ENCODE measurements at places on chromosomes 11 and 22. TPM values are rescaled to one million over a fixed set of nuclear protein-coding genes. Genes with fewer than 3 reads are reported as not detected.

OR56A1 gene
- not detected for total RNA-seq

JAM3 gene
- total RNA-seq = 65.1 TPM

GRCh38 chr11:98630736-98631135 lies 390.0 kb upstream of the CNTN5 start:
- H3K27me3 ChIP-seq = no peaks in the 10 kb centered on the region
- H3K36me3 ChIP-seq = no peaks in the 10 kb centered on the region
- no peak overlapping the region for H3K27ac ChIP-seq
- no peak overlapping the region for H3K4me3 ChIP-seq

GRCh38 chr11:110527146-110527545 lies 97.4 kb downstream of the FDX1 start:
- H3K4me3 ChIP-seq = no peak overlapping the region
- peak; percentile 63 for DNase-seq

DNA sequence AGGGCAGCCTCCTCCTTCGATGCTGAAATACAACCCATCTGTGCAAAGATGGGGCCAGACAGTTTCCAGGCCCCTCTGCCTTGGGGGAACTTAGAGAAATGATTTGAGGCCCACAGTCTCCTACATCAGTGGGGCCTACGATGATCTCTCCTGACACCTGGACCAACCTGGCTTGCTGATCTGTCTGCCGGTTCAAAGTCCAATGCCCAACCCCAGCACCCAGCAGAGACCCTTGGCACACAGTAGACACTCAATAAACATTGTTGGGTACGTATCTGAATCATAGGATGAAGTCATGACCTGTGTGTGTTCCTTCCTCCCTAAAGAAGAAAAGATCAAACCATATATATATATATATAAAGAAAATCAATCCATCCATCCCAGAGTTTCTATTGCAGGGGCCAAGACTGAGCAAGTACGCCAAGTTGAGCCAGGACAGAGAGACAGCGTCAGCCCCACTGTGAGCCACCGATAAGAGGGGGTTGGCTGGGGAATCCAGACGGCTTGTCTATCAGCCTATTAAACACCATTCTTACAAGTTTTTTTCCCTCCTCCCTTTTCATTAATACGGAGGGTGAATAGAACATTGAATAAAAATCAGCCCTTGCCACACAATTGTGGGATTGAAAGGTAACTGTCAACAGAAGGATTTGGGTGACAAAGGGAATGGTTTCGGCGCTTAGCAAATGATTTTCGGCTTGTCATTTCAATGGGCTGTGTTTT lies 244.1 kb downstream of the MN1 start:
- H3K27me3 ChIP-seq = peaks cover 1% of the 10 kb centered on the region
- no peak overlapping the region for H3K27ac ChIP-seq
- H3K4me1 ChIP-seq = peaks cover 8% of the 10 kb centered on the region
- no peaks in the 10 kb centered on the region for H3K36me3 ChIP-seq
- H3K4me3 ChIP-seq = no peak overlapping the region

DNA sequence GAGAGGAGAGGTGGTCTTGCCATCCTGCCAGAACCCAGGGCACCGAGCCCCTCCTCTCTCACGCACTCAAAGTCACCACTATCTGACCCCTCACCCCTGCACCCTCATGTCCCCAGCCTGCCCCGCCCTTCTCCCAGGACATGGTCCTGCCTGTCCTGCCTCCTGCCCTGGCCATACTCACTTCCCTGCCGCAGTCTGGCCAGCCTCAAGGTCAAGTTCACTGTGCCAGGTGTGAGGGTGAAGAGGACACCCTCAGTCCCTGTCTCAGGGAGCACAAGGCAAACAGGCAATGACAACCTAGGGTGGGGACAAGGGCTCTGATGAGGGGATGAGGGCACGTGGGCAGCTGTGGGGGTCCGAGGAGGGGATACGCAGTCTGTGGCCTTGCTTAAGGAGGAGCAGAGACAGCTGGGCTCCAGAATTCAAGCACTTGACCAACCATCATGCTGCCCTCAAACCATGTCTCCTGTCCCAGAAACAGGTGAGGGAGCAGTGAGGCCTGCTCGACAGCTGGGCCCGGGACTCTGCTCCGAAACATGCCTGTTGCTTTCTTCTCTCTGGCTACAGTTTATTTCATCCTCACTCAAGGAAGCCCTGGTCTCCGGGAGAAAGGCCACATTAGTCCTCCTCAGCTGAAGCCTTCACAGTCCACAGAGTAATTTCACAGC lies 36.6 kb downstream of the PDGFB start:
- no peak for DNase-seq
- H3K4me1 ChIP-seq = peaks cover 10% of the 10 kb centered on the region
- no peaks in the 10 kb centered on the region for H3K36me3 ChIP-seq
- no peak overlapping the region for H3K27ac ChIP-seq
- H3K27me3 ChIP-seq = no peaks in the 10 kb centered on the region

GRCh38 chr11:123939317-123939716 lies at the start of gene OR4D5:
Gene OR4D5, plus strand, starts transcription at chr11:123939617. Its CDS starts 0 bp downstream, at chr11:123939617.
- H3K4me1 ChIP-seq = no peaks in the 10 kb centered on the region
- no peak within 1 kb of the TSS for H3K4me3 ChIP-seq
- H3K36me3 ChIP-seq = no peaks in the 10 kb centered on the region
- H3K27ac ChIP-seq = no peak within 1 kb of the TSS

DNA sequence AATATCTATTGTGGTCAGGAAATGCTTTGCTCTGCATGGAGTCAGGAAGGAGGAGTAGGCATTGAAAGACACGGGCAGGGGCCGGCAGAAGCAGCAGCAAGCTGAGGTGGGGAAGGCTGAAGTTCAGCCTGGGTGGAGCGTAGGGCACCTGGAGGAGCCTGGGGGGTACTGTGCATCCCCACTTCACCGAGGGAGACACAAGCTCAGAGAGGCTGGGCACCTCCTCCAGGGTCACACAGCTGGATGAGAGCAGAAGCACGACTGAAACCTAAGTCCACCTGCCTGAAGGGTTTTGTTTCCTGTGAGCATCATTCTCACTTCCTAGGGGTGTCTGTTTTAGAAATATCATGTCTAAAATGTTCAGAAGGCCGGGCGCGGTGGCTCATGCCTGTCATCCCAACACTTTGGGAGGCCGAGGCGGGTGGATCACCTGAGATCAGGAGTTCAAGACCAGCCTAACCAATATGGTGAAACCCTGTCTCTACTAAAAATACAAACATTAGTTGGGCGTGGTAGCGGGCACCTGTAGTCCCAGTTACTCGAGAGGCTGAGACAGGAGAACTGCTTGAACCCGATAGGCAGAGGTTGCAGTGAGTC lies 138.3 kb downstream of the MPPED1 start:
- H3K4me1 ChIP-seq = no peaks in the 10 kb centered on the region
- DNase-seq = no peak
- no peaks in the 10 kb centered on the region for H3K36me3 ChIP-seq
- H3K27ac ChIP-seq = no peak overlapping the region

DNA sequence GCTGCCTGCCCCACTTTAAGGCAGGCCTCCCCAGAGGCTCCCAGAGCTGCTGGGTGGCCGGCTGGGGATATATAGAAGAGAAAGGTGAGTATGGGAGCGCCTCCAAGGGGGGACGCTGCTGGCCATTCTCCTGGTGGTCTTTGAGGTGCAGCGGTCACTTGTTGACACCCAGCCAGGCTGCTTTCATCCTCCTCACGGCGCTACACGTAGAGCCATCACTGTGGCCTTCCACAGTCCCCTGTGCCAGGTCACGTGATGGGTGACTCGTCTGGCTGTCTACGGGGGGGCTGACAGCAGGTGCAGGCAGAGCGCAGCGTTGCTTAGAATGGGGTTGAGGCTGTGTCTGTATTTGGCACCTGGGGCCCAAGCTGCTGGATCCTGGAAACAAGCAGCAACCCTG lies 1.9 kb downstream of the ACR start:
- DNase-seq = no peak
- no peak overlapping the region for H3K4me3 ChIP-seq
- no peaks in the 10 kb centered on the region for H3K36me3 ChIP-seq
- H3K27ac ChIP-seq = no peak overlapping the region
- no peaks in the 10 kb centered on the region for H3K4me1 ChIP-seq

DNA sequence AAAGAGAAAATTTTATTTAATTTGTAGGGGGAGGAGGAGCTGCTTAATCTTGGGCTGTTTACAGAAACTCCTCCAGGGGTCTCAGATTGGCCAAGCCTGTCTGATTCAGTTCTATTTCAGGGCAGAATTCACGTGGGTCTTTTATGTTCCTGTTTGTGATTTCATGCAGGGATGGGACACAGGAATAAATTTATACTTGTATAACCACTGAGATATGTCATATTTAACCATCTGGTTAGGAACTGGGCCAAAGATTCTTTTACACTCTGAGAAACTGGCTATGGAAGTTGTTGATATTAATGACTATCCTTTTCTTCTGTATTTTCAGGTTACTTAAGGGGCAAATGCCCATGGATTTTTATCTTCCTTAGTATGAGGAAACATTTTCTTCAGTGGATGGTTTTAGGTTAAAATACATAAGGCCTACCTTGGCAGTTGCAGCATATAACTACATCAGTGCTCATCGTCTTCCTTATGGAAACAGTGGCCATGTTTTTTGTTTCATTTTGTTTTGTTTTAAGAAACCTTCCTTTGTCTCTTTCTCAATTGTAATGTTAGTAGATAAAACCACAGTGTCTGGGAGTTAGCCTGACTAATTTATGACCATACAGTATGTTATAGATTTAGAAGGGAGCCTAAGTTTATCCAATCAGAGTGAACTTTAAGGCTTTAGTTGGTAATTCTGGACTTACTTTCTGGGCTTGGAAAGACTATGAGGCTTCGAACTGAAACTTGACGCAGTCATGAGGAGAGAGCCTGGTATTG lies 132.4 kb upstream of the ANO3 start:
- H3K27me3 ChIP-seq = no peaks in the 10 kb centered on the region
- no peak overlapping the region for H3K27ac ChIP-seq
- H3K4me1 ChIP-seq = peaks cover 17% of the 10 kb centered on the region
- peak; percentile 20 for DNase-seq

- H3K4me3 ChIP-seq = no peak overlapping the region
- H3K36me3 ChIP-seq = no peaks in the 10 kb centered on the region
- no peak for DNase-seq
- H3K27ac ChIP-seq = no peak overlapping the region
- no peaks in the 10 kb centered on the region for H3K4me1 ChIP-seq
Measured at GRCh38 chr11:124747406-124748099, 4.5 kb downstream of the VSIG2 start.

All from GM23248 (cell line).